ENCODE measurements at places on chromosomes 7 and 10. TPM values are rescaled to one million over a fixed set of nuclear protein-coding genes. Genes with fewer than 3 reads are reported as not detected.

ASZ1 gene
- not detected for polyA plus RNA-seq

DNA sequence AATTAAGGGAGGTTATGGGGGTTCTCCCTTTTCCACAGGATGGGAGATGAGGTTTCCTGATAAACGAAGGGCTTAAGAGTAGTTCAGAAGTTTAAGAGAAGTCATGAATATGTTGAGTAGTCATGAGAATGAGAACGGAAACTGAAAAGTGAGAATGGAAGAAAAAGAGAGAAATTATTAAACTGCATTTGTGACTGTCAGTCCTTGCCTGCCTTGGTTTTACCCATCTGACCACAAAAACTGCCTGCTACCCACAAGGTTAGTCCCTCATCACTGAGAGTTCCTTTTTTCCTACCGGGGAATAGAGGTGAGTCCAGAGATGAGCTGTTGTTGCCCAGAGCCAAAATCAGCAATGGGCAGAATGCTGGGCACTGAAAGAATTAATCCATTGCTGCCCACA is 174.1 kb upstream of the BET1 start:
- no peak for DNase-seq

TFAM gene
- polyA plus RNA-seq, result 17.8 TPM

PRPS1L1 gene
- polyA plus RNA-seq, result not detected

GRCh38 chr10:124156524-124157260 is 63.3 kb upstream of the CHST15 start:
- DNase-seq, result no peak

MRM2 gene
- polyA plus RNA-seq, result 42.2 TPM

CYP26A1 gene
- not detected for polyA plus RNA-seq

- DNase-seq, result peak; percentile 45
These were observed 19.8 kb upstream of the FAM133B start for GRCh38 chr7:92609921-92610518.

HOGA1 gene
- polyA plus RNA-seq, result 0.28 TPM

DNA sequence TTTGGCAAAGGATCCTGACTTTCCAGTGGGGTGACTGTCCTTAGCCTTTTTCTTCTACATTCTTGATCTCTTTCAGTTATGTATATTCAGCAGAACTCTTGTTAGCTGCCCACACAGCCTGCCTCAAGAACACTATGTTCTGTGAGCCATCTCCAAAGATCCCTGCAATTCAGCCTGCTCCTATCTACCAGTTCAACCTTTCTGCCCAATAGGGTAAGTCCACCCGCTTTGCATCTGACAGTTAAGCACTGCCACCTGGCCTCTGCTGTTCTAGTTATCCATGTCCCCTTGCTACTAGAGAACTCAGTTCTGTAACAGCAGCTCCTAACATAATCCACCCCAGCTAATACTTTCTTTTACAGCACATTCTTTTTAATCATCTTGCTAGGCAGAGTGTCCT is 13.5 kb downstream of the OR9A2 start:
- DNase-seq, result peak; percentile 34

MMP21 gene
- polyA plus RNA-seq, result not detected

LIPM gene
- not detected for polyA plus RNA-seq

DNA sequence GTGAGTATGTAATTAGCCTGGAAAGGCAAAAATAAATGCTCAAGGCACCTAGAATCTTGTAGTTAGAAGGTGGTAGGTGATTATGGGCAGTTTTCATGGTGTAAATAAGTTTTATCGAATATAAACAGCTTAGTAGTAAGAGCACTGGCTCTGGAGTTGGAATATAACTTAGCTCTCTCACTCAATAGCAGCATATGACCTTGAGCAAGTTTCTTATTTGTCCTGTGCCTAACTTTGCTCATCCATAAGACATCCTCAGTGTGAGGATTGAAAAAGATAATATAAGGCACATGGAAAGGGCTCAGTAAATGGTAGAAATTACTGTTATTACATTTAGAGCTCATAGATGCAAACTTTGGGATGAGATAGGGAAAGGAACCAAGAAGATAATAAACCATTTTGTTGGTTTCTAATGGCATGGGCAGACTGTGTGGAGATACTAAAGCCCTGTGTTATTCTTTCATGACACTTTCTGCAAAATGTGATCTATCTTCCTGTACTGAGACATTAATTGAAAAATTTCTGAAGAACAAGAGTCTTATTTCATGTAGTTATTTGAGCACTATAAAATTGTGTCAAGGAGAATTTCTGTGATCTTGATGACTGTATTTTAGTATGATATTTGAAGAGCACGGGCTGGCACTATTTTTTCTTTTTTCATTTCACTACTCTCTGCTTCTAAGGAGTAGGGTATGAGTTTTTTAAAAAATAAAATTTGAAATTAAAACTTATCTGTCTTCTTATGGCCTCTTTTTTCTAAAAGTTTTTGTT is 3.1 kb downstream of the SLK start:
- DNase-seq, result peak; percentile 41

DNA sequence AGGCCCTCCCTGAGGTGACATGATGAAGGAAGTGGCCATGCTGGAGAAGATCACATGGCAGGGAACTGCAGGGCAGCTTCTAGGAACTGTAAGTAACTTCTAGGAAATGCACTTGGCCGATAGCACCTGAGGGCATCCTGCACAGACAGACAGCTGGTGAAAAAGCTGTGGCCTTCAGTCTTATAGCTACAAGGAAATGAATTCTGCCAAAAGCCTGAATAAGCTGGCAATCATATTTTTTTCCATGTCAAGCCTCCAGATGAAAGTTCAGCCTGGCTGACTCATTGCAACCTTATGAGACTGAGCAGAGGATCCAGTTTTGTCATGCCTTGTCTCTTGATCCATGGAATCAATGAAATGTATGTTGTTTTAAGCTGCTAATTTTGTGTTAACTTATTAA is 91.1 kb upstream of the CACNA2D1 start:
- DNase-seq, result peak; percentile 79

DNA sequence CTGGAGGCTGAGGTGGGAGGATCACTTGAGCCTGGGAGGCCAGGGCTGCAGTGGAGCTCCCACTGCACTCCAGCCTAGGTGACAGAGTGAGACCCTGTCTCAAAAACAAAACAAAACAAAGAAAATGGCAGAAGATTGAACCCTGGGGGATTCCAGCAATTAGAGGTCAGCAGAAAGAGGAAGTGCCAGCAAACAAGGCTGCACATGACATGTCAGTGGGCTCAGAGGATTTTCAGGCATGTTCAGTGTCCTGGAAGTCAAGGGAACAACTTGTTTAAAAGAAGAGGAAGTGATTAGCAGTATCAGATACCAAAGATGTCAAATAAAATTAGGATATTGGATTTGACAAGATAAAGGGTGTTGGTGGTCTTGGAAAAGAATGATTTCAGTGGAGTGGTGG is 32.3 kb downstream of the RAB18 start:
- no peak for DNase-seq

ZMIZ1 gene
- 20.9 TPM for polyA plus RNA-seq

DNA sequence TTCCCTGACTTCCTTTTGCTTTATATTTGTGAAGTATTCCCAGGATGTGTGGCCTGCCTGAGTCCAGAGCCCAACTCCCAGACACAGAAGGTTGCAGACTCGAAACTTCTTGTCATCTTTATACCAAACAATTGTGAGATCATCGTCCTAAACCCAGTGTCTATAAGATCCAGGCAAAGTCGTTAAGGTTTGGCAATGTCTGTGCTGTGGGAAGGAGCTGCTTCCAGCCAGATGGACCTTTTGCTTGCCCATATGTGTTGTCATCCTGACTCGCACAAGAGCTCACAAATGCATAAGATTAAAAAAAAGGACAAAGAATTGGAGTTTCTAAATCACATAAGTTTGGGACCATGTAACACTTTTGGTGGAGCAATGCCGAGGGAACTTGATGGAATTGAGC is 37.0 kb downstream of the WNT2 start:
- DNase-seq, result peak; percentile 78

DNA sequence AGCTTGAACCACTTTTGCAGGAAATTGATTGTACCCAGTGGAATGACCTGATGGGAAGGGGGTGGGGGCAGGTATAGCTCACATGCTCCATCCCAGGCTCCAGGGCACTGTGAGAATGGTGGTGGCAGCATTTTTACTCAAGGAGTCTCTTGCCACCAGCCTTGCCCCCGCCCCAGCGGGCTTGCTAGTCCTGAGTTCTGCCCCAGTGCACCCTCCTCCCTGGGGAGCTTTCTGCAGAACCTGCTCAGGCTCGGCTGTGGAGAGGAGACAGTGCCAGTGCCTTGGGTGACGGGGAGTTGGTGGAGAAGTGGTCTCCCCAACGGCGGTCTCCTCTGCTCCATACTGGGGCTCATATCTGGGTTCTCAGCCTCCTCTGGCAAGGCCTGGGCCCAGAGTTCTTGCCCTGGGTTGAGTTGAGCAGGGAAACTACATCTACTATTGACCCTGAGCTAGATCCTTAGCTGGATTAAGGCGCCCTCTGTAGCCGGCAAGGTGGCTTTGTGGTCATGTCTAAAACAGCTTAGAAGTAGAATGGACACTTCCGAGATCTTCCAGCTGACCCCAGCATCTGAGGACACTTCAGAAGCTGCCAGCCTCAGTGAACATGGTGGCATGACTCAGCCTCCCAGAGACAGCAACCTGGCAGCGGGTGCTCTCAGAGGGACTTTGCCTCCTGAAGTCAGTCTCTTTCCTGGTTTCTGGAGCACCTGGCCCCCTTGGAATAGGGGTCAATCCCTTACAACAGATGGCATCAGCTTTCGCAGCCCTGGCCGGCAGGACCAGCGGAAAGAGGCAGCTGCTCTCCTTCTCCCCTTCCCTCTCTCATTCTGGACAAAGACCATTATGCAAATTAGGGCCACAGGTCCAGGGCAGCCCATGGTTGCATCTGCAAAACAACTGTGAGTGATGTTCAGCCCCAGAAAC is 363.4 kb upstream of the MKI67 start:
- DNase-seq, result no peak

NAT16 gene
- polyA plus RNA-seq, result not detected

- DNase-seq, result peak; percentile 15
These were observed 22.1 kb downstream of the RAB18 start for GRCh38 chr10:27526242-27526641.

- DNase-seq, result peak; percentile 77
These were observed at the start of gene SFMBT2 for GRCh38 chr10:7410862-7411670. TSS of gene SFMBT2 (minus strand) at chr10:7411034. CDS start at chr10:7381898, 29,136 bp downstream.

- peak; percentile 36 for DNase-seq
These were observed 80.8 kb upstream of the COL1A2 start for GRCh38 chr7:94313926-94314325.

DNA sequence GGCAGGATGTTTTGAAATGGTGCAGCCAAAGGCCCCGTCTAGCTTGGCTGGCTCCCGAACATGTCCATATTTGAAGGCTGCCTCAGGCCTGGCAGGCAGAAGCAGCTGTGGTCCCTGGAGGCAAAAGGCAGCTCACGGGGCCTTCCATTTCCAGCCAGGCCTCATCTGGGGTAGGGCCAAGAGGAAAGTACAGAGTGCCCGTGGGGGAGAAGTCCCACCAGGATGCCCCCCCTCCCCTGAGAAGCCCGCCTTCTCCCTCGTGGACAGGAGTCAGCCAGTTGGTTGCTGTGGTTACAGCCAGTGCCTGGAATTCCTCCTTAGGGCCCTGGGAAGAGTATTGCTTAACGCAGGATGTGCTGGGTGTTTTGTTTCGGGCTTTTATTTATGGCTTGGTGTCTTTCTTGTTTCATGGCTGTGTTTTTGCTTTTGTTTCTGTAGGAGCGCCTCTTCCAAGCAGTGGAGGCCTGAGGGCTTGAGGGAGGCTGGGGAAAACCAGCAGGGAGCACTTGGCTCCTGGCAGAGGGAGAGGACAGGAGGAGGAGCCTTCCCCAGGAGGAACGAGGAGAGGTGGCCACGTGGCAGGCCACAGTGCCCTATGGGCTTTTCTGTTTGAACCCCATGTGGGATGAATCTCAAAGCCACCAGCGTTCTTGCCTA is 45.4 kb downstream of the CHST3 start:
- peak; percentile 96 for DNase-seq

GRCh38 chr7:120334475-120334874 is 61.5 kb downstream of the KCND2 start:
- no peak for DNase-seq

PTPN20 gene
- polyA plus RNA-seq, result 0.13 TPM

LSM8 gene
- polyA plus RNA-seq, result 47.2 TPM

DNA sequence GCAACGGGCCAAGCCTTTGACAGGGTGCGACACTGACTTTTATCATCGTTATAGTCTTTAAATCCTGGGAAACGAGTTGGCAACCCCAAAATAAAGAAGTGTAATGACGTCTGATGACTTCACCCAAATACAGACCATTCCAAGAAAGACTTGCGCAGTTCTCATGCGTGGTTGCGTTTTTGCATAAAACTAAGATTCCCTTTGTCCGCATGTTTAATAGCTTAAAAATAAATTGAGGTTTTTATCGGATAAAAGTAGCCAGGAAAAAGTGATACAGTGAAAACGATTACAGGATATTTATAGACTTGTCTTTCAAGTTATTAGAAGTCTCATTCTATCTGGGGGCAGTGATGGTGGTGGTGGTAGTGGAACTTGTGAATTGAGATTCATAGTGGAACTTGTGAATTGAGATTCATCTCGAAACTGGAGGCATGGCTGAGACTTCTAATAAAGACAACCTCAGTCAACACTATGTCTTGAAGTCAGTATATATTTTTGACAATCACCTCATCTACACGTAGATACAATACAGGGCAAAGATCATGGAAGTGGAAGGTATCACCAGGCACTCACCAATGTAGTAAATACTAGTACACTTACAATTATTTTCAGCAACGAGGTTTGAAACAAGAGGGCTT is 1.2 kb upstream of the NAMPT start:
- DNase-seq, result no peak

GRCh38 chr7:55134786-55135185 is 116.0 kb downstream of the EGFR start:
- DNase-seq, result no peak

- peak; percentile 74 for DNase-seq
These were observed 120.0 kb downstream of the SRPK2 start for GRCh38 chr7:105268511-105269392.

- no peak for DNase-seq
These were observed 50.7 kb downstream of the MDFIC start for GRCh38 chr7:114972567-114972966.

DNA sequence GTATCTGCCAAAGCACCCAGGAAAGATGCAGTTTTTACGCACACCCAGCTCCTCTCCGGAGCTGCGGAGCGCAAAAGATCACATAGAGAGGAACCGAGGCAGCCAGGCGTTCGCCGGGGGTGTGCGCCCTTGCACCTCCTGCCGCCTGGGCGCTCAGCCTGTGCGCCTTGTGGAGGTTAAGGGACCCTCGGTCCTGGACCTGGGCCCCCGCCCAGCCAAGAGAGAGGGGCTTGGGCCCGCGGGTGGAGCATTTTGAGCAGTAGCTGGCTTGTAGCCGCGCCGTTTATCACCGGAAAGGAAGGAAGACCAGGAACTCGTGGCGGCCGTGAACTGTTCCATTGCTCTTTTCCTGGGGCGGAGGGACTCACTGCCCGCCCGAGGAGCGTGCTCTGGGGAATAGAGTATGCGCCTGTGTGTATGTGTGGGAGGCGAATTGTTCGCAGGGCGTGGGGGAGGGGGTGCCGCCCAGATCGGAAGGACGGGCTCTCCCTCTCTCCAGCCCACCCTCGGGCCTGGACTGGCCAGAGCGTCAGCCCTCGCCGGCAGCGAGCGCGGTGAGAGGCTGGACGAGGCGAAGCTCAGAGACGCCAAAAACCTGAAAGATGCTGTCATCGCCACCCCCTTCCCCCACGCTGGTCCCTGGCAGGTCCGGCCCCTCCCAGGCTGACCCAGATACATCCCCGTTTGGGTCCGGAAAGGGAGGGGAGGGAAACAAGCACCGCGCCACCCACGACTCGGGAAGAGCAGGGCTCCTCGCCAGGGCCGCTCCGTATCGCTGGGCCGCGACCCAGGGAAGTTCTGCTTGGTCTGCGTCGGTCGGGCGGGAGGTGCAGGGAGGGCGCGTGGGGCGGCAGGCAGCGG is 1.2 kb upstream of the WNT2 start:
- peak; percentile 58 for DNase-seq

Data from GM23248 (cell line).